ENCODE measurements at places on chromosomes 6 and 20. TPM values are rescaled to one million over a fixed set of nuclear protein-coding genes. Genes with fewer than 3 reads are reported as not detected.

GRCh38 chr6:134733801-134734200 lies 216.1 kb downstream of the ALDH8A1 start:
- no peaks in the 10 kb centered on the region for H3K36me3 ChIP-seq
- no peak for DNase-seq
- H3K27me3 ChIP-seq = no peaks in the 10 kb centered on the region

- H3K27me3 ChIP-seq = peaks cover 53% of the 10 kb centered on the region
- DNase-seq = peak; percentile 54
- no peaks in the 10 kb centered on the region for H3K4me1 ChIP-seq
- H3K27ac ChIP-seq = no peak overlapping the region
- H3K4me3 ChIP-seq = no peak overlapping the region
- H3K36me3 ChIP-seq = no peaks in the 10 kb centered on the region
Measured at GRCh38 chr20:62752671-62753501, 43.4 kb upstream of the MRGBP start.

The PTK7 gene
- 6.0 TPM for polyA plus RNA-seq

DNA sequence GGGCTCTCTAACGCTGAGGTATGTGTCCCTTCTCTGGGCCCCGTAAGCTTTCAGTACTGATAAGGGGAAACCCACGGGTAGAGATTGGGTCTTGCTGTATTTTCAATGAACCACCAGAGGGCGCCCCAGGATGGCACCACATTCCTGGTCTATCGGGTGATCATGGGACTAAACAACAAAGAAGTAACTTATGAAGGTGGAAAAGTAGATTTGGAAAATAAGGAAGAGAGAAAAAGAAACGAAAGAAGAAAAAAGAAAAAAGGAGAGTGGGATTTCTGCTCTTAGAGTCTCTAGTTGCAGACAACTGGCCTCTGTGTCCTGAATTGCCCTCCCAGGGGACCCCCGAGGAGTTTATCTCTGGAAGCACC lies 93.8 kb downstream of the GMPR start:
- peak; percentile 91 for DNase-seq
- peaks cover 17% of the 10 kb centered on the region for H3K4me1 ChIP-seq
- no peak overlapping the region for H3K4me3 ChIP-seq
- peaks cover 2% of the 10 kb centered on the region for H3K36me3 ChIP-seq

DNA sequence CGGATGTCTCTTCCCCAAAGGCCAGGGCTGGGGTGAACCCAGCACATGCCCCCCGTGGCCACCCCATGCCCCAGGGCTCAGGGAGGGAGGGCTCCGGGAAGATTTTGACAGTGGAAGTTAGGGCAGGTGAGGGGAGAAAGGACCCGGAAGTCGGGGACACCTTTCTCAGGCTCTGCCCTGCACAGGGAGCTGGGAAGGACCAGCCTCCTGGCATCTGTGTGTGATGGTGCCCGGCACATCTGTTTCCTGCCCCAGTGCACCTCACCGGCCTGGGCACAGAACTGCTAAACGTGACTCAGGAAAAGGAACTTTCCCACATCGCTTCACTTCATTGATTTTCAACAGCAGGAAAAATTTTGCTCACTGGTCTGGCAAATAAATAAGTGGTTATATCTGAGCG lies 141.1 kb upstream of the AFDN start:
- H3K27me3 ChIP-seq = peaks cover 3% of the 10 kb centered on the region
- no peak overlapping the region for H3K27ac ChIP-seq
- H3K36me3 ChIP-seq = no peaks in the 10 kb centered on the region
- no peak overlapping the region for H3K4me3 ChIP-seq
- H3K4me1 ChIP-seq = peaks cover 23% of the 10 kb centered on the region

The CST2 gene
- polyA plus RNA-seq = 0.50 TPM

Measured in spleen (tissue), 13 donors.